ENCODE measurements at places on chromosomes 3 and 15. TPM values are rescaled to one million over a fixed set of nuclear protein-coding genes. Genes with fewer than 3 reads are reported as not detected.

- no peak for ATAC-seq
Measured at GRCh38 chr3:123480428-123480827, 31.5 kb upstream of the ADCY5 start.

DNA sequence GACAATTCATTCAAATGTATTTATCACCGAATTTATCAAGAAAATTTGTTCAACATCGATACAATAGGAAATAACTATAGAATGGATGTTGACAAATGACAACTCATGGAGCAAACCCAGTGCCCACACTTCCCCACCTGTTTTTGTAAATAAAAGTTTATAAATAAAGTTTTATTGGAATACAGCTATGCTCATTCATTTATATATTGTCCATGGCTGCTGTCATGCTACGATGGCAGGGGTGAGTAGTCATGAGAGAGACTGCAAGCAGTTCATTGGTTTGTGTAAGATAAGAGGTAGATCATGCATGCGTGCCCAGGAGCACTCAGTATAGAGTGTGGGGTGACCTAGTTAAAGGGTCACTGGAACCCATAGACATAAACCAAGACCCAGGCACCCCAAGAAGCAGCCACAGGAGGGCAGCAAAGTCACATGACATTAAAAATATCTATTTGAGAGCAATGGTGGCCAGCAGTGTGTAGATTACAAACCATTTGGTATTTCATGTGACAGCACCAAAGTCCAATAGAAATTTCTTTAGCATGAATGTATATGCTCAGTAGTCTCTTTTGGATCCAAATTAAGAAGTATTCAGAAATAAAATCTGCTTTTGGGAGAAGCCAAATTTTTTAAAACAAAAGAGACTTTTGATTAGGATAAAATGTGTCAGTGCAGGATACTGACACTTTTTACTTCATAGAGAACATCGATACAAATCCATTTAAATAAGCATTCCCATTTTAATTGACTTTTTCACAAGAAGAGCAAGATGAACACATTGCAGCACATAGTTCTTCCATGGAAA lies 794.8 kb downstream of the MCTP2 start:
- ATAC-seq, result no peak

DNA sequence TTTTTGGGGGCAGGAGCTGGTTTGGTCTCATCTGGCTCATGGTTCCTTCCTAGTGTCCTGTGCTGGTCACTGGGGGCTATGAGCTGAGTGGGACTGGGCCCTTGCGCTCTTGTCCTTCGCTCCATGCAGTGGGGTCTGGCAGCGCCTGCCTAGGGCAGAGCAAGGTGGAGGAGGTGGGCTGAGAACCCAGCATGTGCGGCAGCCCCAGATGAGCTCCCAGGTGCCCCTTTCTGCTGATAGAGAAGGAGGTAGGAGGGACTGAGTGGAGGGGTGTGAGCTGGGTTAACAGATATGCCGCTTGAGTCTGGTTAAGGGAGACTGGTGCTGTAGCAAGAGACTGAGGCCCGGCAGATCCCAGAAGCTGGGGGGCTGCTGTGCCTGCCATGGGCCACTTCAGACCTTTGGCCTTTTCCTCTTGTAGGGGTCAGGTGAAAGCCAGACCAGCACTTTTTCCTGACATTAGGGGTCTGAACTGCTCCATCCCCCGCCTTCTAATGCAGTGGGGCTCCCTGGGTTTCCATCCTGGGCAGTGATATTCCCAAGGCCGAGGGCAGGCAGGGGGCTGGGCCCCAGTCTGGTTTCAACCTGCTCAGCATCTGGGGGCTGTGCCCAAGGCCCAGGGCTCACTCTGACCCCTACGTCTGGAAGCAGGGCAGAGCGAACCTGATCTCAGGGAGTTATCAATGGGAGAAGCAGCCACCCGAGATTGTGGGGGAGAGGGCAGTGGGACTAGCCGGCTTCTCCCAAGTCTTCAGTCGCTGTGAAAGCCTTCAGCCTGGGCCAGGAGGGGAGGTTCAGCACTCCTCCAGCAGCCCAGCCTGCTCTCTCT lies 62.9 kb upstream of the PRR23C start:
- no peak for ATAC-seq

GRCh38 chr15:57060799-57061198 lies 142.4 kb downstream of the TCF12 start:
- peak; percentile 47 for ATAC-seq

DNA sequence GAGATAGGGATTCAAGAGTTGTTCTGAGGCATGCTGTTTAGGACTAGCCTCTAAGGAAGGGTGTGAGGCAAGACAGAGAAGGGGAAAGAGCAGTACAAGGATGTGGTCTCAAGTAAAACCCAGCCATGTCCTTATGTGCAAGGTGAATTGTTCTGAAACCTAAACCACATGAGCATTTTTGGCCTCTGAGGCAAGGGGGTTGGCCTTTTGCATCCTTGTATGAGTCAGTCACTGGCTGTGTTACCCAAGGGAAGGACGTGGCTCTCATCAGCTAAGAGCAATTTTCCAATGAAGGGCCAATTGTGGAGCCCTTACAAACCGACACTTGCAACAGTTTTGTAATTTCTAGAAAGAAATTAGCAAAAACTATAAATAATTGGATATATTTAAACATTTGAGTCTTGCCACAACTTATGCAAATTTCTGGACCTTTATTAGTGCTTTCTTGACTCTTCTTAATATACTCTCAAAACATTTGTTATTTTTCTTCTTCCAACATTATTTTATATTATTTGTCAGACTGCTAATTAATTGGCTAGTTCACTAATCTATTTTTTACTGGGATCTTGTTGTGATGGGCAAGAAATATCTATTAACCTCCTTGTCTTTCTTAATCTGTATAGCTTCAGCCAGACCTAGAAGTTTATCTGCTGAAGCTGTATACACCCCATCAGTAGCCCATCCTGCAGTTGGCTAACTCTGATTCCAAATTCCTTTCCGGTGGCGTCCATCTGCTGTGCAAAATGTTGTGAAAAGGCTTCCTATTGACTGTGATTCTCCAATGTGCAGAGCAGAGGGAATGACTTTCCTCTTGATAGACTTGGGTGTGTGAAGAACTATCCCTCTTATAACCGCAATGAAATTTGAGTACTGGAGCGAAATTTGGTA lies 97.7 kb upstream of the P2RY1 start:
- no peak for ATAC-seq

GRCh38 chr15:46938169-46938568 lies 779.1 kb upstream of the SEMA6D start:
- no peak for ATAC-seq

GRCh38 chr3:66259566-66260255 lies 38.9 kb downstream of the SLC25A26 start:
- no peak for ATAC-seq

DNA sequence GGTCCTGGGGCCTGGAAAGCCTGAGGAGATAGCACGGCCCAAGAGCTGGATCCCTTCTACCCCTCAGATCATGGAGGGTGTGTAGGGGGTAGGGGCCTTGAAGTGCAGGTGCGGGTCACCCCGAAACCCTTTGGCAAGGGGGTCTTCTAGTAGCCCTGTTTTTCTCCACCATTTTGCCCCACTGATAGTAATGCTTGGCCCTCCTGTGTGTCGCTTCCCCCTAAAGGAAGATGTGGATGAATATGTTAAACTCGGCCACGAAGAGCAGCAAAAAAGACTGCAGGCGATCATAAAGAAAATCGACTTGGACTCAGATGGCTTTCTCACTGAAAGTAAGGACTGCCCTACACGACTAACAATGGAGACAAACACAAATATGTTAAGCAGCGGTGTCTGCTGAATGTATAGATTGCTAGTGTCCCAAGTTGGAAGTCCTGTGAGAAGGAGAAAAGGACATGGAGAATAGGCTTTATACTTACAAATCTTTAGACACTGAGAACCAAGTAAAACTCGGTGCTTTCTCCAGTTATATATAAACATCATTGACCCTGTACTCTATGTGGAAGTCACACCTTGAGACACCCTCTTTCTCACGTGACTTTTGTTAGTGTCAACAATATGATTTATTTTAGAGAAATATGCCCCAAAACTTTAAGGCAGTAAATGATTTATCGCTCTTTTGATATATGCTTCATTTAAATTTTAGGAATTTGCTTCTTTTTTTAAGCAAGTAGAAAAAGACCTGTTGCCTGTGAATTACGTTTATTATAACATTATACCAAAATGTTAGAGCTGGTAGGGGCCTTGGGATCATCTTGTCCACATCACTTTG lies 802 bp downstream of the RCN2 start:
- no peak for ATAC-seq

- peak; percentile 51 for ATAC-seq
Measured at GRCh38 chr3:133441867-133442270, 42.0 kb downstream of the BFSP2 start.

GRCh38 chr15:51189669-51190385 lies 95.1 kb upstream of the TNFAIP8L3 start:
- ATAC-seq, result no peak

DNA sequence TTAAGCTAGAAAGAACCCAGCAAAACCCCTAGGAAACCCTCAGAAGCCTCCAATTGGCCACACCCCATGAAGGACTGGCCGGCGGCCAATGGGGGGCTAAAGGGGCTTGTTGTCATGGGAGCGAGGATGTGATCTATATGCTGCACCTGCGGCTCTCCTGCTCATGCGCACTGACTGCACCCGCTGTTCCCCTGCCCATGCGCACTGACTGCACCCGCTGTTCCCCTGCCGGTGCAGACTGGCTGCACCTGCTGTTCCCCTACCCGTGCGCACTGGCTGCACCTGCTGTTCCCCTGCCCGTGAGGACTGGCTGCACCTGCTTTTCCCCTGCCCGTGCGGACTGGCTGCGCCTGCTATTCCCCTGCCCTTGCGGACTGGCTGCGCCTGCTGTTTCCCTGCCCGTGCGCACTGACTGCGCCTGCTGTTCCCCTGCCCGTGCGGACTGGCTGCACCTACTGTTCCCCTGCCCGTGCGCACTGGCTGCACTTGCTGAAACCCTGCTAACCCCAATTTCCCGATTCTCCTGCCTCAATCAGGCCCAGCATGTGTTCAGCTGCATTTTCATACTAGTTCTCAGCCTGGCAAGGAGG lies 16.8 kb upstream of the MCCC1 start:
- peak; percentile 96 for ATAC-seq

- no peak for ATAC-seq
Measured at GRCh38 chr3:153219146-153219545, 57.1 kb downstream of the RAP2B start.

- no peak for ATAC-seq
Measured at GRCh38 chr3:4981665-4982494, 2.6 kb downstream of the BHLHE40 start.

DNA sequence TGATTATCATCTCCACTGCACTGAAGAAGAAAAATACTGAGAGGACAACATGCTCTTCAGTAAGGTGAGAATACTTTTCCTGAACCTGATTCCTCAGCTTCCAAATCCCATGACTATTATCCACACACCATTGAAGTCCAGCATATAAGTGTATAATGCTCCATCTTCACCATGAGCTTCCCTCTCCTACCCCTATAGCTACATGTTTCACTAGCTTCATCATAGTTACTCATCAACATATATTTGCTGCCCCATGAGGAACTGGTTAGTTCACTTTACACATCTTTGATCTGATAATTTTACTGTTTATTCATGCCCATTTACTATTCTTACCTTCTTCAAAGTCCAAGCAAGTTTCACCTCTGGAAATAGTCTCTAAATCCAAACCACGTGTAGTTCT lies 908.5 kb upstream of the SEMA6D start:
- no peak for ATAC-seq

- peak; percentile 72 for ATAC-seq
Measured at GRCh38 chr3:114758831-114759699, 388.0 kb downstream of the ZBTB20 start.

DNA sequence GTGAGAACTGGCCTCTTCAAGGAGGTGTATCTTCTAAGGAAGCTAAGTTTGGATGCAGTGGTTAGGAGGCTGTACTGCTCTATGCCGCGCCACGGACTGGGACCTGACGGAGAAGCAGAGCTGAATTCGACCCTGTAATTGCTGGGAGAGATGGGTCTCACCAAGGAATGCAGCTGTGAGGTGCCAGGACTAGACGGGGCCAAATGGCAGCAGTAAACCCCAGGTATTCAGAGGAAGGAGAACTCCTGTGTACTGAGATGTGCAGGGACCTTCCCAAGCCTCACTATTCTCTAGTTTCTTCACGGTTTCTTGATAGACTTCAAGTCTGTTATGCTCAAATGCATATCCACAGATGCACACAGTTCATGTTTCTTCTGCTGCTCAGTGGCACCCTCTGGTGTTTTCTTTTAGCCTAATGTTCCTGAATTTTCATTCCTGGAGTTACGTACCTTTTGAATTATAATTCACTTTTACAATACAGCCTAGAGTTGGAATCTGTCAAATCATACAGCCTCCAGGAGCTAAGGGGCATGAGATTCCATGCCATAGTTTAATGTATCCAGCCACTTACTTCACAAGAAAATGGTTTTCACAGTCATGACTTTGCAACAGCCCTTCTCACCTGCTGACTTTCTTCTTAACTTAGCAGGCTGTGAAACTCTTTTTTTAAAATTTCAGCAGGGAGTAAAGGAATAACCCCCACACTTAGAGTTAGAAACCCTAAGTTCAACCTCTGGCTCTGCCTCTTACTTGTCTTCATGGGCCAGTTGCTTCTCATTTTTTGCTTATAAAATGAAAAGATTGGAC lies 61.8 kb downstream of the GLDN start:
- ATAC-seq, result peak; percentile 67

- no peak for ATAC-seq
Measured at GRCh38 chr3:100766069-100766468, 56.8 kb downstream of the TFG start.

DNA sequence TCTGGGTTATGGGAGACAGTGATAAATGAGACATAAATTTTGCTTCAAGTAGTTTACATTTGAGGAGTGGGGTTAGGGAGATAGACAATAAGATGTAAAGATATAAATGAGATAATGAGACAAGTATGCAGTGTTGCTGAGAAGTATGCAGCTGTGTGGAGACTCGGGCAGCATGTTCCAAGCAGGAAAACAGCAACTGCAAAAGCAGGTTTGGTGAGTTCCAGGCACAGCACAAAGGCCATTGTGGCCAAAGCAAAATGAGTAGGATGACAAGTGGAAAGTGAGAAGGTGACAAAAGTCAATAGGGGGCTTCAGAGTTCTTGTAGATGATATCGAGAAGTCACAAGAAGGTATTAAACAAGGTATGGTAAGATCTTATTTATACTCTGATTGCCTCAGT lies 259.1 kb upstream of the PEX5L start:
- ATAC-seq, result no peak

DNA sequence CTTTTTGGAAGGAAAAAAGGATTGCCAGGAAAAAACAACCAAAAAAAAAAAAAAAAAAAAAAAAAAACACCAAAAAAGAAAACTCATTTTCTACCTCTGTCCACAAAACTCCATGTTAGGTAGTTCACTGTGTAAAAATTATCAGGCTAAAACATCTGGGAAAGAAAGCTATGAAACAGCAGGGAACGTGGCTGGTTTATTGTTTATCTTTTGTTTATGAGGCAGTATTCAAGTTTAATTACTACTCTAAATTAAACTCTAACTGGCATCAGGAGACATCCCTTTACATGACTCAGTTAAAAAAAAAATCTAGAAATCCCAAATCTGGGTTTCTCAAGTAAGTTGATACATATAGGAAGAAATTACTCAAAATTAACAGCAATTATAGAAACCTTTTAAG lies 21.8 kb downstream of the MEIS2 start:
- ATAC-seq, result no peak

TMEM266 gene
- total RNA-seq, result 3.9 TPM

CLRN1 gene
- 3.6 TPM for total RNA-seq

USP13 gene
- 3.7 TPM for total RNA-seq

SLC12A1 gene
- 0.04 TPM for total RNA-seq

LMAN1L gene
- 0.69 TPM for total RNA-seq

ITIH1 gene
- total RNA-seq, result not detected

CCR8 gene
- total RNA-seq, result not detected

KCNH8 gene
- total RNA-seq, result 16.1 TPM

FRMD5 gene
- 15.2 TPM for total RNA-seq

Data from motor neuron (in vitro differentiated cells).